PC-3 (cell line): ENCODE measurements at places on chromosomes 3 and 15. TPM values are rescaled to one million over a fixed set of nuclear protein-coding genes. Genes with fewer than 3 reads are reported as not detected.

The CFAP44 gene
- 7.2 and 9.0 TPM in 2 replicates for total RNA-seq

The ANKRD34C gene
- not detected in 2 replicates for total RNA-seq

The PCSK6 gene
- total RNA-seq, result 2.7 and 3.7 TPM in 2 replicates

The NLGN1 gene
- total RNA-seq, result 0.77 and 0.92 TPM in 2 replicates

The RETNLB gene
- total RNA-seq, result not detected in 2 replicates

DNA sequence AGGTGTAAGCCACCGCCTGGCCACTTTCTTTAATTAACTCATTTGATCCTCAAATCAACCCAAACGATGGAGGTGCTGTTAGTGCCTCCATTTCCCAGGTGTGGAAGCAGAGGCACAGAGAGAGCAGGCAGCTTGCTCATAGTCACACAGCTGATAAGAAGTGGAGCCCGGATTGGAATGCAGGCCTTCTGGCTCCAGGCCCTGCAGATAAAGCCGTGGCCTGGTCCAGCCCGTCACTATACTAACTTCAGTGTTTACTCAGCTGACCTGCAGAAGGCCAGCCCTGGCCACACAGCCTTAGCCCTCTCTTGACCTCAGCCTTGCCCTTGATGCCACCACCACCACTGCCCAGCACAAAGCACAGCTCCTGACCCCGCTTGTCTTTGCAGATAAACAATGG is 116.7 kb downstream of the NUP210 start:
- no peaks in the 10 kb centered on the region for H3K27me3 ChIP-seq
- H3K36me3 ChIP-seq, result no peaks in the 10 kb centered on the region
- H3K27ac ChIP-seq, result no peak overlapping the region
- no peak for DNase-seq
- H3K4me3 ChIP-seq, result no peak overlapping the region
